ENCODE measurements at places on chromosomes 2 and 18.
A peak's percentile ranks its signal among the peaks of the same experiment; 100 is the strongest.

- peak; percentile 31 for DNase-seq
Observed at GRCh38 chr18:12327510-12328178, 19.6 kb downstream of the TUBB6 start.

DNA sequence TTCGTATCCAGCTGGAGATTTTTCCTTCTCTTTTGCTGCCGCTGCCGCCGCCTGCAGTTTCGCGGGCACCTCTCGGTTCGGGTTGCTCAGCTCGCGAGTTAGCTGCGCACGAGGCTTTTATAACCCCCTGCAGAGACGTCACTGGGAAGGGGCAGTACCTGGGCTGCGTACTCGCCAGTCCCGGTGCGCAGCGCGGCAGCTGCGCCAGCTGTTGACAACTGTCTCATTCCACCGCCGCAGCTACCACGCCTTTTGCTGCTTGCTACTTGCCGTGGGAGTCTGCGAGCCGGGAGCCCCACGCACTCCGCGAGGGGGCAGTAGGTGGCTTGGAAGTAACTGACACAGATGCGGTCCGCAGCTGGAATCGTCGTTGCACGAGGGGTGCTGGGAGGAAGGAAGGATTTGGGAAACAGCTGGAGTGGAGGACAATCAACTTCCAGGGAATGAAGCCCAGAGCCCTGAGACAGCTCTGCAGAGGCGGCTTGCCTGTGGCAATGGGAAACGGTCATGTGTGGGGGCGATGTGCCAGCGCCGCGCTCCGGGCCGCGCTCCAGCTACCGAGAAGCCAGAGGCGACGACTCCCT lies at the start of gene TACR1:
Gene TACR1, minus strand, starts transcription at position 93 of the 584 bp plus-strand sequence. CDS start 586 bp downstream, outside the sequence.
- peak; percentile 52 for DNase-seq

DNA sequence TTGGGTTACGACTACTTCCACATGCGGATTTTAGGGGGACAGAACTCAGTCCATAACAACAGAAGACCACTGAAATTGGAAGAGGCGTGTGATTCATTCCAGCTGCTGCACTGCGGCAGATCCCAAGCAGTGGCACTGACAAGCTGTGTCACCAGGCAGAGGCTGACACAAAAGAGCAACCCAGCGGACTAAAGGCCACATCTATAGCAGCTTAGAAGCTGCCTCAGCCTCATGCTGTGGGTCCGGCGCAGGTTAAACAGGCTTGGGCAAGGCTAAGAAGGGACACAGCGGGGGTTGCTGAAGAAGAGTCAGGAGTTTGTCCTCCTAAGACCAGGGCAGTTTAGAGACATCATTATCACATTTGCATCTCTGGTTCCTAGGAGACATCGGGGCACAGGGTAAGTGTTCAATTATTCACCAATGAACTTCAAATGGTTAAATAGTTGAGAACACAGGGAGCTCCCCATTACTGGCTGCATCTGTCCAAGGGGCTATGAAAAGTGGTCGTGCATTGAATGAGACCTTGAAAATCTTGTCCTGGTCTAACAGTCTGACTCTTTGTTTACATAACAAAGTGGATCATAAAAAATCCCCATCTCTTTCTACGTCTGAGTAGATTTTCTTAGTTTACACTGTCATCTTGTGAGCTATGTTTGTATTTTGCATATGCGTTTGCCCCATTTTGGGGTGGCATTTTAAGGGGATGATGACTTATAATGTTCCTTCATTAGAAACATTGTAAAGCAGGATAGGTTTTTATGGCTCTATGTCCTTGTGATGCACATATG lies 162.3 kb upstream of the TRIB2 start:
- DNase-seq: no peak

- DNase-seq: no peak
Observed at GRCh38 chr2:238894226-238894949, 46.5 kb downstream of the TWIST2 start.

Data from amygdala (tissue), 56 donors.